ENCODE measurements at places on chromosomes 4 and X. TPM values are rescaled to one million over a fixed set of nuclear protein-coding genes. Genes with fewer than 3 reads are reported as not detected.

The TRAM1L1 gene
- 6.9 TPM for total RNA-seq

GRCh38 chrX:72142794-72143608, 11.3 kb upstream of the RTL5 start:
- no peak for DNase-seq

DNA sequence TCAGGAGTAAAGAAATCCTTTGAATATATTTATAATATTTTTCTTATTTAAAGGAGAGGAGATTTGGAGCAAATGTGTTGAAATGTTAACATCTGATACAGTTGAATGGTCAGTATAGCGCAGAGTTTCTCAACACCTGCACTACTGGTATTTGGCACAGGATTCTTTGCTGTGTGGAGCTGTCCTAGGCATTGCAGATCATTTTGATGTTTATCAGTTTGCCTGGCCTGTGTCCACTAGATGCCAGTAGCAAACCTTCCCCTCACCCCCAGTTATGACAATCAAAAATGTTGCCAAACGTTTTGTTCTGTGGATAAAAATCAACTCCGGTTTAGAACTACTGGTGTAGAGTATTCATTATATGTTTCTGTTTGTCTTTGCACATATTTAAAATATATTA, 765.3 kb upstream of the SLIT2 start:
- DNase-seq = no peak

The ITM2A gene
- total RNA-seq = not detected

GRCh38 chrX:68658530-68658929, 11.1 kb downstream of the STARD8 start:
- DNase-seq = peak; percentile 62

The ADH7 gene
- total RNA-seq = not detected

GRCh38 chr4:148944839-148945219, 502.6 kb upstream of the NR3C2 start:
- DNase-seq = no peak

DNA sequence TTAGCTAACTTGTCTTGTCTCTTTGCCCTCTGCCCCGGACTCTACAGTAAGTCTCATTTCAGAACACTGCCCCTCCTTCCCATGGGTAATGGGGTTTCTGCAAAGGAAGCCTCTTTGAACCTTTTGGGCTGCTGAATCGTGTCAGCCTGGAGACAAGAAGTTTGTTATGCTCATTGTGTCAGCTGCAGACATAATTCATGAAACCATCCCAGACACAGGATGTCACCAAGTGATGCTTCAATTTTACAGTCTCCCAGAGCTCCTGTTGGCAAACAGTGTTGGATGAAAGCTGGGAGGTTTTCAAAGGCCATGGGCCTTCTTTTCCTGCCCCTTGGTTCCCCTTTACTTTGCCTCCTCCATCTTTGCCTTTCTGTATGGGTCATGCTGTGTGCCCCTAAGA, 223.1 kb upstream of the TAPT1 start:
- no peak for DNase-seq

GRCh38 chr4:148214529-148215166, 227.6 kb downstream of the NR3C2 start:
- DNase-seq = peak; percentile 77

The FAM241A gene
- total RNA-seq = 1.5 TPM

The FGG gene
- not detected for total RNA-seq

DNA sequence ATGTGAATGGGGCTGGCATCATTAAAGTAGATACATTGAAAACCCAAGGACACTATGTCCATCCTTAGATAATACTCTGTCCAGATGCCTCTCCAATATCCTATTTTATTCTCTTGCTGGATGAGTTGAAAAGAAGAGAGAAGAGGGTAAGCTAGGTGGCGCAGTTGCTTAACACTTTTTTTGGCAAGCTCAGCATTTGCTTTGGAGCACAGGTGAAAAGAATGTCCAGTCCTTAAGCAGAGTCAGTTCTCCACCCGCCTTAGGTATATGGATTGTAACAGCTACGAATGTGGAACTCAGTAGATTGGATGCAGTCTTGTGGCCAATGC, 208.4 kb downstream of the NWD2 start:
- DNase-seq = peak; percentile 48

The TLR2 gene
- 1.3 TPM for total RNA-seq

- DNase-seq = no peak
Measured at GRCh38 chr4:89031272-89031671, 25.7 kb downstream of the FAM13A start.

DNA sequence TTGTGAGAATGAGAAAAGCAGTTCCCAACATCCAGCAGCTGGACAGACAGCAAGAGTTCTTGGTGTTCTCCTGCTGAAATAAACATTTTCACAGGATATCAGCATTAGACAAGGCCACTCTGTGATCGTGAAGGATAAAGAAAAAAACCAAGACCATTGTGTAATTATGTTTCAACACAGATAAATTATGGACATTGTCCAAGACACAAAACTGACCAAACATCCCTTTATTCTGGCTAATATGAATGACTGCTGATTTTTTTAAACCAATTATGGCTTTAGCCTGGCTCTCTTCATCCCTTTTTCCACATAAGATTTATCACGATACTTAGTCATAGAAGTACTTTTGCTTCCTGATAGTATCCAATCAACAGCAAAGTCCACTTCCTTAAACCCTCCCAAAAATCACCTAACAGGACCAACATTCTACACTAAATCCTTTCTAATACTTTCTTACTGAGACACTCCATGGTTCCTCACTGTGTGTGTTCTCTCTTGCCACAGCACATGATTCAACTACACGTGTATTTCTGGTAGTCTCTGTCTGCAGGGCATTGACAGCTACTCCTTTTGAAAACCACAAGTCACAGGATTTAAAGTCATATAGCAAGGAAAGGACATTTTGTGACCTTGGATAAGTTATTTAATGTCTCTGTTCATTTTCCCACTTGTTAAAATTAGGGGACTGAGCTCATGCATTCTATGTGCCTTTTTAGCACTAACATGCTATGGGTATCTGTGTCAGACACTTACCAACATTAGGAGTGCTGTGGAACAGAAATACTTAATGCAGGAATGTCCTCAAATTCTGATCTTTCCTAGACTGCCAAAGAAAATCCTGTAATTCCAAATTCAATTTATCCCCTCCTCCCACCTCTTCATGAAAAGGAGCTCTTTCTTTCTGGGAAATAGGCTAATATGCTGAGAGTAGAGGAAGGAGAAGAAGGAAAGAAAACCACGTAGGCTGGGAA, 137.2 kb upstream of the PGRMC2 start:
- peak; percentile 54 for DNase-seq

The TMEM156 gene
- 0.77 TPM for total RNA-seq

The PAGE2B gene
- total RNA-seq = not detected

DNA sequence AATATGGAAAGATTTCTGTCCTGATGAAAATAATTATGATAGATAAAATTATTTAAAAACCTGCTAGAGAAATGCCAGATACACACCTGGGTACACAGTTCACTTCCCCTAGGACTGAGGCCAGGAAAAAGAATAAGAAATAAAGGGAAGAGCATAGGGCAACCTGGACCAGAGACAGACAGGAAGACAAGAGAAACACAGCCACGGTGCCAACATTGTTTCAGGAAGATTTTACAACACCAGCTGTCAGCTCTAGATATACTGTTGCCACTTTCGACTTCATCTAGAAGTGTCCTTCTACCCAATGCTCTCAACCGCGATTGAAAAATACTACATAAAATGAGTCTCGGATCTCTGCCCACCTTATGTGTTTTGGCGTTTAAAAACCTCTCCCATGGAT, 128.5 kb downstream of the MAML3 start:
- no peak for DNase-seq

DNA sequence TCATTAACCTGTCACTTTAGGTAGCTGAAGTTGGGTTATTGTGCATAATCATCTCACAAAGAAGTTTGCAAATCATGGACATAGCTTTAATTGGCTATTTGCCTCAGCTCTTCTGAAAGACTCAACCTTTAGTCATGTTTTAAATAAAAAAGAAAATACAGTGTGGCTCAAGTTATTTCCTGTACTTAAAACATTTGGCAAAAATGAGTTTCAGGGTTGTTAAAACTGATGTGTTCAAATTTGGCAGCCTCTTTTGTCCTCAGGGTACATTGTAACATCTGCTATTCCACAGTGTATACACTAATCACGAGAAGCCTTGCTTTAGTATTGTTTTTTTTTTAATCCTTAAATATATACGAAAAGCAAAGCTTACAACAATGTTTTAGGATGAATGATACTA, 31.5 kb upstream of the HPGD start:
- DNase-seq = peak; percentile 44

DNA sequence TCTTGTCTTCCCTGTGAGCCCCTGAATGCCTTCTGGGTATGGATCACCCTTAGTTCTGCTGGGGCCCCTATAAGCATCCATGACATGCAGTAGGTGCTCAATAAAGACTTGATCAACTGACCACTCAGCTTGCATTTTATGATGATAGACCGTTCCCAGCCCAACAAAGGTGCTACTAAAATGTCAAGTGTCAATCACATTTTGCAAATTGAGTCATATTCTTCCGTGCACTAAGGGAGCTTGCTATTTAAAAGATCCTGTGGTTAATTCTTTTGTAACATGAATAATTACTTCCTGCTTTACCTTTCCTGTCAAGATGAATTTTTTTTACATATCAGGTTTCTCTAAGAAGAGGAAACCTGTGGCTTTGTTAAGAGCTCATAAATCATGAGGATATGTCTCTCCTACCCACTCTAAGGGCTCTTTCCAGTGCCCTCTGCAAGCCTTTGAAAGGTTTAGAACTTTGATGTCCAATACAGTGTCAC, 47.6 kb downstream of the SH3KBP1 start:
- no peak for DNase-seq

- no peak for DNase-seq
Measured at GRCh38 chr4:75005727-75006126, 72.8 kb downstream of the PARM1 start.

DNA sequence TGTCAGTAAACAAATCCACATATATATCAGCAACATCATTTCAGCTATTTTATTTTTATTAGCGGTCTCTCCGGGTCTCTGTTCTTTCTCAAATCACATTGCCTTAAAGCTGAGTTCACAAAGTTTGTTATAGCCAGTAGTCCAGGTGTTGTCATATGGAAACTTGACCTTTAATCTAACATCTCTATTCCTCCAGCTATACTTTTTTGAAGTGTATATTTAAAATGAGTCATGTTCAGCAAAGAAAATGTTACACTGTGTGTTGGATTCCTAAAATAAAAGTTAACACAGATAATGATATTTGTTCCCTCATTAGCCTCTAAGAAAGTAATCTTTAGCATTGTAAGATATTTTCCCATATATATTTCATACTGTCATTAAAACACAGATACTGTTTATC, 63.6 kb downstream of the SMARCAD1 start:
- no peak for DNase-seq

GRCh38 chrX:10508891-10509290, 111.5 kb downstream of the MID1 start:
- no peak for DNase-seq

The NEUROG2 gene
- total RNA-seq = 0.06 TPM

DNA sequence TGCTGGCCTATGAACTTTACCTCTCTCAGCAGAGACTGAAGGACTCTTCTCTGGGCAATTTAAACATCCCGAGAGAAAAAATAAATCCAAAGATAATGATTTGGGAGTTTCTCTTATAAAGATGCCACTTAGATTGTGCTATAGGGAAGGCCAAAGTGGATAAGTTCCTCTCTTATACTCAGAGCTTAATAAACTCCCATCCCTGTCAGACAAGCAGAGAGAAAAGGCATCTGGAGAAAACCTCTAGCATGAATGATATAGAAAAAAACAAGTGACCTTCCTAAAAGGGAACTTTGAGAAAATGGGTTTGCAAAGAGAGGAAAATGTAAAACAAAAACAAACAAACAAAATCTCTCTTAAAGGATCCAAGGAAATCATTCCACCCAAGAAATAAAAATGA, 199.4 kb downstream of the PALLD start:
- DNase-seq = no peak

The CTAG2 gene
- total RNA-seq = not detected

DNA sequence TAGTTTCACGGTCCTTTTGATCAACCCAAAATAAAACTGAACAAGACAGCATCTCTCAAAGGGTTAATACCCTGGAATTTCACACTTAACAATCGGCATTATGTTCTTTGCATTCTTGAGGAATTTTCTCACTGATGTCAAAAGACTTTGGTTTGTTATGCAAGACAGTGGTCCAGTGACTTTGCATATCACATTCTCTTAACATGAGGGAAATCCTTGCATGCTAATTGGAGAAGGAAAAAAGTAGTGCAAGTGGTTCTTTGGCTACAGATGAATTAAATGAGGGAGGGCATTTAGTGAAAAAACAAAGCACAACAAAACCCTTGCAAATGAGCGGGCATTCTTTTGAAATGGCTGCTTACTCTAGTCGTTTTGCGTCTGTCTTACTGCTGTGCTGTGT, 105.1 kb upstream of the LIMCH1 start:
- DNase-seq = peak; percentile 77

- DNase-seq = peak; percentile 52
Measured at GRCh38 chr4:83362492-83363329, 28.1 kb upstream of the HPSE start.

The USP26 gene
- total RNA-seq = not detected

DNA sequence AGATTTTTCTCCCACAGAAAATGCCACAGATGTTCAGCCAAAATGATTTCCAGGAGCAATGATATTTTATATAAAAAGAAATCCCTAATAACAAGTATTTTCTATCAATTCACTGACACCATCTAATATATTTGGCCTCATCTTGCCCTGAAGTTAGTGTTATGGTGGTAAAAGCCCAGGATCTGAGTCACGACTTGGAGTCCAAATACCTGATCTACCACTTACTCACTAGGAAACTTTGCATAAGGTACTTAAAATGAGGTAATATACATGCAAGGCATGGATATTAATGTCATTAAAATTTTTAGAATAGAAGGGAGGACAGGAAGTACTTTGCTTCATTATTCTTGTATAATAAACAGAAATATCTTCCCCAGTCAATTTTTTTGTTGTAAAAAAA, 16.3 kb downstream of the PPP3CA start:
- DNase-seq = no peak

DNA sequence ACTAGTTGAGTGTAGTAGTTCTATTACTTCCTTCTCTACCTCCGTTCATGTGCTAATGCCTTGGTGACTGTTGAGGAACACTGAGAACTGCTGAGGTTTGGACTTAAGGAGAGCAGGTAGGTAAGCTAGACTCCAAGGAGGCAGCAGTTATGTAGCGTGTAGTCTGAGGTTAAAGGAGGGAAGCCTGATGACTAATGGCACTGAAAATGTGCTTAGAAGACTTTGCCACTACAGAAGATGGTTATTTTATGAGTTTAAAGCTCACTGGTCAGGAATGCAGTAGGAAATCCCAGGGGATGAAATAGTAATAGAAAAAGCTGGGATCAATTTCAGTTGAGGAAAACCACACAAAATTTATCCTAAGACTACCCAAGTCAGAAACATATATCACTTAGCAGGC, 1077.3 kb downstream of the RAPGEF2 start:
- DNase-seq = peak; percentile 94

The MAGED4B gene
- 40.8 TPM for total RNA-seq

GRCh38 chrX:39073131-39073530, 271.9 kb downstream of the MID1IP1 start:
- DNase-seq = no peak

- peak; percentile 87 for DNase-seq
Measured at GRCh38 chr4:148112231-148112982, 329.8 kb downstream of the NR3C2 start.

GRCh38 chr4:182923796-182924340, 6.7 kb upstream of the DCTD start:
- DNase-seq = no peak

Data from LHCN-M2 (cell line).